Karpas-422 (cell line): ENCODE measurements at places on chromosomes 3 and 15. TPM values are rescaled to one million over a fixed set of nuclear protein-coding genes. Genes with fewer than 3 reads are reported as not detected.

AMT gene
- 2.4 and 5.9 TPM in 2 replicates for total RNA-seq

LIPH gene
- not detected in 2 replicates for total RNA-seq

GOLGA8T gene
- not detected in 2 replicates for total RNA-seq

ISLR2 gene
- not detected in 2 replicates for total RNA-seq

HGD gene
- total RNA-seq: not detected in 2 replicates

HACD2 gene
- 35.2 and 75.7 TPM in 2 replicates for total RNA-seq

FAM43A gene
- total RNA-seq: 80.7 and 147 TPM in 2 replicates

TTLL13 gene
- total RNA-seq: 0.40 TPM in 1 of 2 replicates, not detected in the other

LTK gene
- 0.78 and 1.7 TPM in 2 replicates for total RNA-seq

CCR1 gene
- not detected in 2 replicates for total RNA-seq

SLC22A13 gene
- total RNA-seq: 0.90 and 3.3 TPM in 2 replicates

SAXO2 gene
- total RNA-seq: 0.60 and 6.8 TPM in 2 replicates

BFSP2 gene
- 33.1 and 44.7 TPM in 2 replicates for total RNA-seq

CFAP100 gene
- not detected in 2 replicates for total RNA-seq

GCNT3 gene
- not detected in 2 replicates for total RNA-seq

GPR149 gene
- not detected in 2 replicates for total RNA-seq

NOX5 gene
- not detected in 2 replicates for total RNA-seq

CYP8B1 gene
- not detected in 2 replicates for total RNA-seq

ASB14 gene
- total RNA-seq: 0.04 TPM in 1 of 2 replicates, not detected in the other
